ENCODE measurements at places on chromosomes 5 and 9.

- no peak for DNase-seq
Measured at GRCh38 chr9:3447788-3448187, 78.0 kb downstream of the RFX3 start.

GRCh38 chr5:124182133-124182532 is 564.3 kb downstream of the ZNF608 start:
- DNase-seq, result no peak

- DNase-seq, result peak; percentile 50
Measured at GRCh38 chr9:18442629-18443491, 31.1 kb upstream of the ADAMTSL1 start.

DNA sequence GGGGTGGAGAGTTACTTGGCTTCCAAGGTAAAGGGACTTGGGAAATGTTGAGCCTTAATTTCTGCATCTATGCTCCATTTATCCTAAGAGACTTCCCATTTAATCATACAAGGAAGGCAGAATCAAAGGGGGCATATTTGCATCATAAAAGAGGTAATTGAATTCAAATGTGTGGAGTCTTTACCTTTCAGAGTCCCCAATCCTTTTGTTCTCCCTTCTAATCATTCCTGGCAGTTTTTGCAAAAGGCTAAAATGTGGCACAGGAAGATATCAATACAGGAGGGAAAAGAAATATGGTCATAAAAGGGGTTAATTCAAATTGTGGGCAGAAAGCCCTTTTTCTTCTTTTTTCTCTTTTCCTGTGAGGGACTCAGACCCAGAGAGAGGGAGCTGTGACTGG is 69.5 kb downstream of the SFXN1 start:
- DNase-seq, result no peak

- no peak for DNase-seq
Measured at GRCh38 chr5:170278611-170279458, 18.7 kb downstream of the LCP2 start.

DNA sequence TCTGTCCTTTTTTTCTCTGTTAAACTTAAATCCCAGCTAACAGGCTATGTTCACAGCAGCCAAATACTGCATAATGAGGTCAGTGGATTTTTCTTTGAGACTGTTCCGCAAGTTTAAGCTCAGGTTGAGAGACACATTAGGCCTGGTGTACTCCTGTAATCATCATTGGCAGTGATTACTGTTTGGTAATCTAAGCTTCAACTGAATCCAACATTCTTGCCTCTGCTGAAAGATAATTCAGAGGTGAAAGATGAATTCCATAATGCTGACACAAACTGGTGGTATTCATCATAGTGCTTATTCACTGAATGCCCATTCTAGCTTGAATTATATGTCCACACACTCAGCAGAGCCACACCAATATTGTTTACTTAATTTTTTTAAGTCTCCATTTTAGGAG is 108.5 kb downstream of the NFIB start:
- peak; percentile 96 for DNase-seq

DNA sequence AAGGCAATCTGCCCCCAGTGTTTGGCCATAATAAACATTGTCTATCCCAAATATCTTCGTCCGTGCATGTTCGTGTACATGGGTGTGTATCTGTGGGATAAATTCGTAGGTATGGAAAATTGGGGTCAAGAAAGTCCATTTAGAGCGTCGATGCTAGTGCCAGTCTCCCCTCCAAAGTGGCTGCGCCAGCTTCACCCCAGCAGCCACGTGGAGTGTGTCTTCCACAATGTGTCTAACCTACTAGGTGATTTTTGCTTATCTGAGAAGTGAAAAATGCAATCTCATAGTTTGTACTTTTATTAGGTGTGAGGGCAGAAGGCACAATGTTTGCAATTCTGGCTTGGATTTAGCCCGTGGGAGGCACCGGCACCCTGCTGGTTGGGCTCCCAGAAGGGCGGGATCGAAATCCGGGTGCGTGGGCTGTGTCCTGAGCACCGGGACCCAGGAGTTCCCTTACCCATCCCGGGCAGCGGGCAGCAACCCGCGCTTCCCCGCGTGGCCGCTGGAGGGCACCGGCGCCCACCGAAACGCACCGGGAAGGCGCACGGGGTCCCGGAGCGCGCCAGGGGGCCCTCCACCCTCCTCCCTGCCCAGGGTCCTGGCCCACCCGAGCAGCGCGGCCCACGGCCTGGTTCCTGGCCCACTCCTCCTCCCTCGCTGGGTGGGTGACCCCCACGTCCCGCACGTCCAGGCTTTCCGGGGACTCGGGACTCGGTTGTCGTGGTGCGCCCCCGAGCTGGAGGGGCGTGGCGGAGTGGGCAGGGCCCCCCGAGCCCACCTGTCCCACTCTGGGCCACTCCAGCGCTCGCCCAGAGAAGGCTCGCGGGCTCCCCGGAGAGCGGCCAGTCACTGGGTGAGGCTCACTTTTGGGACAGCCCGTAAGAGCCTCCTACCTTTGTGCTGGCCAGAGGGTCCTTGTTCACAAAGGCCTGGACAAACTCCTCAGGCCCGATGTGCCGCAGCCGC is 55.4 kb upstream of the RNF130 start:
- peak; percentile 17 for DNase-seq

DNA sequence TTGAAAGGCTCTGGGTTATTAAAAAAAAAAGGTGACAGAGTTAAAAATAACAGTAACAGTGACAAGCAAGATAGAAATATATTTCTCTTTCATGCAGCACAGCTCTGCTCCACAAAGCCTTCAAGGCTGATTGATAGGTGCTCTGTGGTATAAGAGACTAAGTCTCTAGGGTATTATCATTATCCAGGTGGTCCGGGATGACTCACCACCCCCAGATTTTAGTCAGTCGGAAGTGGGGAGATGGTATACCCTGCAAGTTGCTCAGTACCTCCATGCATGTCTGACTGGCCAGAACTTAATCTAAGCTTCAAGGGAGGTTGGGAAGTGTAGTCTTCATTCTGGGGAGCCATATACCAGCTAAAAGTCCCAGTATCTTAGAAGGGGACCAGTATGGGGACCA is 76.1 kb downstream of the SLC1A3 start:
- no peak for DNase-seq

- DNase-seq, result no peak
Measured at GRCh38 chr5:170571875-170572852, 68.3 kb downstream of the KCNIP1 start.

DNA sequence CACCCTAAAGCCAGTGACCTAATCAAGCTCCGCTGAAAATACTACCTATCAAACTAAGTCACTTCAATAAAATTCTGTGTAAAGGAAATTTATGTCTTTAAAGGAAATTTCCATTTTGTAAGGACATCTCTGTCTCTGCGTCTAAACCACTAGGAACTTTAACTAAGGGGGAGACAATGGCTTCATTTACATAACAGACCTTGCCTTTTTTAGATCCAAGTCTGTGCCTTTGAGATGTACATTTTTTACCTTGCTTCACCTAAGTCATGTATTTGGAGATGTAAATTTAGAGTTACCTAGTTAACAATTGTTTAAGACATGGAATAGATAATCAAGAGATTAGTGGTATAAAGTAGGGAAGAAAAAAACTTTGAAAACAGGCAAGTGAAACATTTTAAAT is 10.2 kb upstream of the GLT6D1 start:
- no peak for DNase-seq

DNA sequence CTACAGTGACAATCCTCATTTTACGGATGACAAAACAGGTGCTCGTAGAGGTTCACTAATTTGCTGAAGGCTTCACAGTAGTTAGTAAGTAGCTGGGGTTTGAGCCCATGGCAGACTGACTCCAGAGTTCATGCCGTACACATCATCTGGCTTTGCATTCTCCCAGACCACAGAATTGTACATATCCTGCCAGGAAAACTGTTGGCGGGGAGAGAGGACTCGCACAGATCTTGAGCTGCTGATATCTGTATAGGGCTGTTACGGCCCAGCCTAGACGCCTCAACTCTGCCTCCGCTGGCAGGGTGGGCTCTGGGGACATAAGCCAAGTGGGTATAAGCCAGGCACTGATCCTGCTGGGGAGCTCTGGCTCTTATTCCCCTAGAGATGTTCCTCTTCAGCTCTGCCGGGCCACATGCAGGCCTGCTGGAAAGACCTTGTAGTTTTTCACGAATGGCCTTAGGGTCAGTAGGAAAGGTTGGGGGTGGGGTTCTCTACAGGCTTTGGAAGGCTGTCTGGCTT is 16.3 kb downstream of the LARP1 start:
- DNase-seq, result peak; percentile 80

GRCh38 chr9:122236681-122237080 is 7.9 kb upstream of the LHX6 start:
- DNase-seq, result no peak

- no peak for DNase-seq
Measured at GRCh38 chr5:102778478-102778877, 23.4 kb downstream of the PAM start.

- no peak for DNase-seq
Measured at GRCh38 chr9:17863213-17863883, 284.5 kb downstream of the SH3GL2 start.

DNA sequence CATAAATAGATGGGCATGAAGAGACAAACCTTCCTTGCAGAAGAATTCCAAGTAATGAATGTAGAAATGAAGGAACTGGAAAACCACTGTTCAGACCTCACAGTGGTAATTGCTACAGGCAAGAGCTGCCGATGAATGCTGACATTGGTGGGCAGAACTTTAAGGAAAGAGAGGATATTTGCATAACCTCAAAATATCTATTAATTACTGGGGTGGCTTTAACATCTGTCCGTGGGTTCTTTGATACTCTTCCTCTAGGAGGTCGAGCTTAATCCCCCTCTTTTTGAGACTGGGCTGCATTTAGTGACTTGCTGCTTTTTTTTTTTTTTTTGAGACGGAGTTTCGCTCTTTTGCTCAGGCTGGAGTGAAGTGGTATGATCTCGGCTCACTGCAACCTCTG is 34.7 kb downstream of the LAMC3 start:
- no peak for DNase-seq

DNA sequence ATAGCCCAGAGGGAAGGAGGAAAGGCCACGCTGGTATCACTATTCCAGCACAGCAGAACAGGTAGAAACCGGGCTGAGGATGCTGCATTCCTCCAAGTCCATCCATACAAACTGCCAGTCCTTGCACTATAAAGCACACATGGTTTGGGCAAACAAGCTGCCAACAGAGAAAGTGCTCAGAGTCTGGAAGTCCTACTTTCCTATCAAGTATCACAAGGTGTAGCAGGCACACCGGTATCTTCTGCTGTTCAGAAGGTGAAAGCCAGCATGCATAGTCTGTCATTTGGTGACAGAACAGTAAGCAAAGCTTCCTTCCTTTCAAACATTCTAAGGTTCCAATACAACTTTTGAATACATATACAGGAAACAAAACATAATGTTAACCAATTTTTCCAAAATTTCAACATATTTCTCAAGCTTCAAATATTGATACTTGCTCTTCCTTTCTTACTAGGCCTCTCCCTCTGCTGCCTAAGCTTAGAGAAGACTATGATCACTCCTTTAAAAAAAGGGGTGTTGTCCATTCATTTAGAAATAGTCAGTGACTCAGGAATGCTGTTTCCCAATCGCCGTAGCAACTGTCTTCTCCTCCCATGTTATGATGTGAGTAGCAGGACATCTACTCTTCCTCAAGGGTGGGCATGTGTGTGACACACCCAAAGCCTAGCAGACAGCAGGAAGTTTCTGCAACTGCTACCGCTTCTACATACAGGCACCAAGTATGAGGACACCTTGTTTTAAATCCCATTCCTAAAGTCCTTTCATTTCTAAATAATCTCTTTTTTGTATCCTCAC is 14.7 kb downstream of the DIAPH1 start:
- peak; percentile 96 for DNase-seq

GRCh38 chr5:170131235-170131634 is 25.5 kb downstream of the FOXI1 start:
- no peak for DNase-seq

- DNase-seq, result no peak
Measured at GRCh38 chr9:26437056-26437711, 455.4 kb downstream of the CAAP1 start.

GRCh38 chr9:124088476-124088837 is 76.9 kb downstream of the LHX2 start:
- no peak for DNase-seq

DNA sequence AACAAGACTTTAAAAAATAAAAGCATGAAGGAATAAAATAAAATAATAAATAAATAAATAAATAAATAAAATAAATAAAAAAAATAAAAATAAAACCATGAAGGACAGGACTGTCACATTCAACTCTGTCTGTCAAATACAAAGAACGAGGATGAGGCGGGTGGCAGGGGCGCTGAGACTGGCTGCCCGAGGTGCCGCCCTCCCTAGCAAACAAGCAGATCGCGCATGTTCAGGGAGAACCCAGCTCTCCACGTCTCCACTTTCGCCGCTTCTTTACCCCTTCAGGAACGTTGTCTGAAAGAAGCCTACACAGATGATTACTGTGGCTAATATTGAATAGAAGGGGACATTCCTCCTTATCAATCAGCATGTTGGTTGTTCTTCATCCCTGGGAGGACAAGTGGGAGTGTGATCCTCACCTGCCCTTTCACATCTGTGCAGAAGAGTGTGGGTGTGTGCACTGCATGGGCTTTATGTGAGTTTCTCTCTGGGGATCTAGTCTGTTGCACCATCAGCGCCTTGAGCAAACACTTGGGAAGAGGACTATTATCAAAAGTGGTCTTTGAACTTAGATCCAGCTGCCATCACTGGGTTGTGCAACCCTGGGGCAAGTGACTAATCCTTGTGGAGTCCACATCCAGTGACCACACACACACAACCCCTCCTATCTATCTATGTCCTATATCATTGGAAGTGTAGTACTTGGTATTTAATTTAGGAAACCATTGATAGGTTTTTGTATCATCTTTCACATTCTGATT is 399.2 kb downstream of the IRX2 start:
- DNase-seq, result no peak

DNA sequence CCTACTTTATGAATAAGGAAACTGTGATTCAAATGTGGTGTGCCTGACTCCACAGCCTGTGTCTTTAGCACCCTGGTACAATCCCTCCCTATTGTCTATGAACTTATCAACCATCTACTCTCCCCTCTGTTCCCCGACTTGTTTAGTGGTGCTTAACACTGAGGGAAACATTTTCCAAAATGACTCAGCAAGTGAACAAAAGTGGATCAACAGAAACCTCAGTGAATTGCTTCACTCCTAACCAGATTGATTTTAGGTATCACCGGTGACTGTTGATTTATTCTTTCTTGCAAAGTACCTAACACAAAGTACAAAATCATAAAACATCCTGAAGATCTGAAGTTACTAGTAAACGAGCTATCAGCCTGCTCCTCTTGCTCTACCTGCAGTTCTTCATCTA is 42.1 kb upstream of the RAPGEF6 start:
- no peak for DNase-seq

GRCh38 chr5:109692852-109693251 is 3.1 kb downstream of the MAN2A1 start:
- no peak for DNase-seq

DNA sequence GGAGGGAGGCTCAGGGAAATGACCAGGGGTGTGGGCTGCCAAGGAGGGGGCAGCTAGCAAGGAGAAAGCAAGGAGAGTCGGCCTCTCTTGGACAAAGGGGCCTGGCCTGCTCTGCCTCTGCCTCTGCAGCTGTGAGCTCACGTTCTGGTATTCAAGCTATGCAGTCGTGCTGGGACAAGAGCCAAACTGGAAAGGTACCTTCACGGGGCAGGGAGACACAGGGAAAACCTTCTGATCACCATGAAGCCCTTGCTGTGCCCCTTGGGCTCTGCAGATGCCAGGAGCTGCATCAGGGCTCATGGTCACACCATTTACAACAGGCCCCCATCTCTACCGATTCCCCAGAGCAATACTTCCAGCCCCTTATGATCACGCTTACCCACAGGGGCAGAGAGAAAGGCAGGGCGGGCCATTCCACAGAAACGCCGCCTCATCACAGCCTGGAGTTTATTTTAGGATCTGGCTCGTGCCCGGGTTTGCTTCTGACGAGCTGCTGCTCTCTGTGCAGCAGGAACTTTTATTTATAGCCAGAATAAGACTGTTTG is 63.2 kb downstream of the PRRT1B start:
- DNase-seq, result peak; percentile 94

GRCh38 chr9:5389109-5389732 is 48.5 kb downstream of the PLGRKT start:
- peak; percentile 75 for DNase-seq

Data from NCI-H226 (cell line).